ENCODE measurements at places on chromosomes 1 and 21.
A peak's percentile ranks its signal among the peaks of the same experiment; 100 is the strongest.

DNA sequence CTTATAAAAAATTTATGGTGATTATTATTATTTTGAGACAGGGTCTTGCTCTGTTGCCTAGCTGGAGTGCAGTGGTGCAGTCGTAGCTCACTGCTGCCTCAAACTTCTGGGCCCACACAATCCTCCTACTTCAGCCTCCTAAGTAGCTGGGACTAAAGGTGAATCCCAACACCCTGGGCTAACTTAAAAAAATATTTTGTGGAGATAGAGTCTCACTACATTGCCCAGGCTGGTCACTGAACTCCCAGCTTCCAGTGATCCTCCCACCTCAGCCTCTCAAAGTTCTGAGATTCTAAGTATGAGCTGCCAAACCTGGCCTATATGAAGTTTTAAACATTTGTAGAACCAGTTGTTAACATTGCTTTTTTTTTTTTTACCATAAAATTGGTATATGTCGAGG lies 18.2 kb downstream of the NFIA start:
- DNase-seq = no peak

GRCh38 chr1:8249838-8250237 lies 68.1 kb upstream of the SLC45A1 start:
- DNase-seq = no peak

DNA sequence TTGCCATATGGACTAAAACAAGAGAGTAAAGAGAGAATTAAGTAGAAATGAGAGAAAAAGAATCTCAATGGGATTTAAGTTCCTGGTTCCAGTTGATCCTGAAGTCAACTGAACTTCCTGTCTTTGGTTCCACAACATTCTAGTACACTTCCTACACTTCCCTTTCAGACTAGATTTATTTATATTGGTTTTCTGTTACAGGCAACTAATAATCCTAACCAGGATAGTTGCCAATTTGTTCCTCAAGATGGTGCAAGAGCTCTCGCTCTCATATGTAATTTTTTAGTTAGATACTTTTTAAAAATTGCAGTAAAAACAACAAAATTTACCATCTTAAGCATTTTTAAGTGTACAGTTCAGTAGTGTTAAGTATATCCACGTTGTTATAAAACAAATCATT lies 28.8 kb upstream of the TRIM45 start:
- no peak for DNase-seq

GRCh38 chr1:222546091-222546490 lies 1.8 kb downstream of the HHIPL2 start:
- no peak for DNase-seq

GRCh38 chr1:19140465-19140864 lies 69.6 kb downstream of the UBR4 start:
- no peak for DNase-seq

DNA sequence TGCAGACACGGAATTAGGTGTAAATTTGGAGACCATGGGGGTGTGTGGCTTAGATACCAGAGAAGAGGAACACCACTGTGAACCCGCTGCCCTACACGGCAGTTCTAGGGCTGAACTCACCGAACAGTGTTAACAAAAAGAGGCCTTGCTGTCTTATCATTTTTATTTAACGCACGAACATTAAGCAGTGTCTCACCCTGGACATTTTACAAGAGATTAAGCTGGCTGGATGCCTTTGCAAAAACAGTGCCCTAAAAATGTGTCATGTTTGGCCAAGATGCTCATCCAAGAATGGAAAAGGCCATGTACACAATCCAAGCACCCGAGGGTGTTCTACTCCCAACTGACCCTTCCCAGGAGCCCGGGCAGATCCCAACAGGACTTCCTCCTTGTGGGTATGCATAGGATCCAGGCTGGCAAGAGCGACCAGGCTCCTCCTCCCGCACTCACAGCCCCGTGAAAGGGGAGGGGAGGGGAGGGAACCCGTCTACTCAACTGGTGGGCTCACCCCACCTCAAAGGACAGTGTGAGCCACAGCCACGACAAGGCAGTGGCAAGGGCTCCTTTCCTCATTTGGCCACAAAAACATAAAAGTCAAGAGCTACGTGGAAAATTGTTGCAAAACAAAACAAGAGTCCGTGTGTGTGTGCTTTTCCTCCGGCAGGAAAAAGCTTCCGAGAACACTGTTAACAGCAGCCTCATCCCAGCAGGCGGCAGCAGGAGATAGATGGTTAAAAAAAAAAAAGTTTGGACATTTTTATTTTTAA lies 20.3 kb downstream of the C2CD2 start:
- no peak for DNase-seq

DNA sequence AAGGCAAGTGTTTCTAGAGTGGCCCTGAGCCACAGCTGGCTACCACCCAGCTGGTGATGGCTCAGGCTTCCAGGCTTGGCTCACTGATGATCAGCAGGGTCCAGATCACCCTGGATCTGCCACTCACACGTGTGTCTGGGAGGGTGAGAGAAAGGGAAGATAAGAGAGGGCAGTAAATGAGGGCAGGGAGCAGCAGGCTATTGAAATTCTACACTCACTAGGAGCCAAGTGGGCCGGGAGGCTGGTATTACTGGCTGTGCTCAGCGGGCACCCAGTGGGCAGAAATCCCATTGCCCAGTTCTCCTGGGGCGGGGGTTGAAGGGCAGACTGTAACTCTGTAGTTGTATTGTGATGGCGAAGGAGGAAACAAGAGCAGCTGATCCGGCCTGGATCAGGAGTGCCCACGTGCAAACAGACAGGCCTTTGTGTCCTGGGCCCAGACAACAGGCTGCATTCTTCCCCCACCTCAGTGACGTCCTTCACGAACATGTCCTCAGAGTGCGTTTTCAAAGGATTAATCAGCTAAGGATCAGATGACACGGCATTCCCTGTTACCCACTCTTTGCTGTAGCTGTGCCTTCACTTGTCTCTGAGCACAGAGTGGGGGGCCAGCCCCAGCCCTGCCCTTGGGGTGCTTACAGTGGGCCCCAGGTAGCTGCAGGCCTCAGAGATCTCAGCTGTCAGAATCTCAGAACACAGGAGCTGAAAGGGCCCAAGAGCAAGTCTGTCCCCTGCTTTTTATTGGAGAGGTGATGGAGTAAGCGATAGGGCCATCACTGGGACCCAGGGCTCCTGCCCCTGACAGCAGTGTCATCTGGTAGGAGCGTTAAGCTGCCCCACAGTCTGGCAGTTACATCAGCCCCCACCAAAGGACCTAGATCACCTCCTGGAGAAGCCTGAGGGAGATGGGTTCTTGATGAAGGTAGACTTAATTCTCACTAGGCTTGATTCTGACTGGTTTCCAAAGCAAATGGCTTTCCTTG lies 60.5 kb downstream of the ATP1A1 start:
- DNase-seq = peak; percentile 43

DNA sequence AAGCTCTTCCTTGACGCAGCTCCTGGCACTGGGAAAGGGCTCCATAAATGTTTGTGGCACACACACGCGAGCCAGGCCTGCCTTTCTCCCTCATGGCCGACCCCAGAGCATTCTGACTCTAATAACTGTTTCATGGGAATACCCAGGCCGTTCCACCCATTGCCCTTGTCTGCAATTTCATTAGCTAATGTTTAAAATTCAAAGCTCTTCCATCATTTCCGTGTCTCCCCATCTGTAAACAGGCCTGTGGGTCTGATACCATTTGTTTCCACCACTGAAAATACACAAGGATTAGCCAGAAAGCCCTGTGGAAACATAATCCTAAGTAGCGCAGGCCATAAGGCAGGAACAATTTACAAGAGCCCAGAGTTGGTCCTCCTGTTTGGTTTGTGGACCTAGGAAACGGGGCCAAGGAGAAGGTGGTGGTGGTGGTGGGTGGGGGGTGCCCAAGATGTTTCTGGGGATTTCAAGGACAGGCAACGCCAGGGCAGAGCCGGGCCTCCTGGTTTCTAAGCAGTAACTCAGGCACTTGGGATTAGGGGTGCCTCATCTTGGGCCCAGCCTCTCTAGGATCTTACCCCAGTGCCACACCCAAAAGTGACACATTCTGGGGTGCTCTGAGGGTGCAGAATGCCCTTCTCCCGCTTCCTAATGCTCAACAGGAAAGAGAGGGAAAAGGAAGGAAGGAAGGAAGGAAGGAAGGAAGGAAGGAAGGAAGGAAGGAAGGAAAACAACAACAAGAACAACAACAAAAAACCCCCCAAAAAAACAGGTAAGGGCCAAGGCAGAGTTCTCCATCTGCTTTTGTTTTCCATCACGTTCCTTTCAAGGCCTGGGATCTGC lies 79.4 kb downstream of the SSBP3 start:
- DNase-seq = peak; percentile 76

DNA sequence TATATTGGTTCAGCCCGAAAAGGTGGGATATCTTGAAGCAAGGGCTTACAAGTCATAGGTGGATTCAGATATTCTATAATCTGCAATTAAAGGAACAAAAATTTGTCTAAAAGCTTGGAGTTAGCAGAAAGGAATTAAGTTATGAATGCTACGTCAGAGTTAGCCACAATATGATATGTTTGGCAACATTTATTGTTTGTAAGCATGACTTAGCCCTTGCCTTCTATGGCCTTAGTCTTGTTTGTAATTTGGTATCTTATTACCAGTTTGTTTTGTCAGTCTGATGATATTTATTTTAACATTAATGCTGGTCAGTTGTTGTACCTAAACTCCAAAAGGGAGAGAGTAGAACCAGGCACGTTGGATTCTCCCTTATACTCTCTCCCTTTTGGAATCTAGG lies 43.1 kb upstream of the SUCO start:
- DNase-seq = no peak

DNA sequence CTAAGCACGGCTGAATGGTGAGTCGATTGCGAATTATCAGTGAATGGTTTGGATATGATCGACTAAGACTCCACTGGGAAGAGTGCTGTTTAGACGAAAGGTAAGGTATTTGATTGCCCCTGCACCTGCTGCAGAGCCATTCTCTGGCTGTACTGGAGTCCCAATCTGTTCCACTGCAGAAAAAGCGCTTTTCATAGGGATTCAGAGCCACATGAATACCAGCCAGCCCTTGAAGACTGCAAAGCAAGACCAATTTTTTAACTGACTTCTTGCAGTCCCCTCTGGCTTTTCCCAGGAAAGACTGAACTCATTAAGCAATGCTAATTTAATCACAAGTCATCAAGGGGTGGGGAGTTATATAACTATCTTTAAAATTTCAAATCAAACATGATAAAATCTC lies 1.3 kb downstream of the GREM2 start:
- no peak for DNase-seq

GRCh38 chr1:77989744-77990143 lies 10.9 kb upstream of the FUBP1 start:
- no peak for DNase-seq

- no peak for DNase-seq
Observed at GRCh38 chr1:29310616-29311180, 74.4 kb downstream of the PTPRU start.

DNA sequence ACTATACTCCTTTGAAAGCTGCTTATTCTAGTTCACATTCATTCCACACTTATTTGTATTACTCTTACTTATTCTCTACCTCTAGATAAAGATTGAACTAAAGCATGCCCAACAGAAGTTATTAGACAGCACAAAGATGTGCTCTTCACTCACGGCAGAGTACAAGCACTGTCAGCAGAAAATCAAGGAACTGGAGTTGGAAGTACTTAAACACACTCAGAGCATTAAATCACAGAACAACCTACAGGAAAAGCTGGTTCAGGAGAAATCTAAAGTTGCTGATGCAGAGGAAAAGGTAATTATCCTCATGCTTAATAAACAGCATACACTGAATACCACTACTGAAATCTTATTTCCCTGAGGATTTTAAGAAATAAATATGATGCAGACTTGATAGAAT lies 81.3 kb upstream of the PPIH start:
- no peak for DNase-seq

DNA sequence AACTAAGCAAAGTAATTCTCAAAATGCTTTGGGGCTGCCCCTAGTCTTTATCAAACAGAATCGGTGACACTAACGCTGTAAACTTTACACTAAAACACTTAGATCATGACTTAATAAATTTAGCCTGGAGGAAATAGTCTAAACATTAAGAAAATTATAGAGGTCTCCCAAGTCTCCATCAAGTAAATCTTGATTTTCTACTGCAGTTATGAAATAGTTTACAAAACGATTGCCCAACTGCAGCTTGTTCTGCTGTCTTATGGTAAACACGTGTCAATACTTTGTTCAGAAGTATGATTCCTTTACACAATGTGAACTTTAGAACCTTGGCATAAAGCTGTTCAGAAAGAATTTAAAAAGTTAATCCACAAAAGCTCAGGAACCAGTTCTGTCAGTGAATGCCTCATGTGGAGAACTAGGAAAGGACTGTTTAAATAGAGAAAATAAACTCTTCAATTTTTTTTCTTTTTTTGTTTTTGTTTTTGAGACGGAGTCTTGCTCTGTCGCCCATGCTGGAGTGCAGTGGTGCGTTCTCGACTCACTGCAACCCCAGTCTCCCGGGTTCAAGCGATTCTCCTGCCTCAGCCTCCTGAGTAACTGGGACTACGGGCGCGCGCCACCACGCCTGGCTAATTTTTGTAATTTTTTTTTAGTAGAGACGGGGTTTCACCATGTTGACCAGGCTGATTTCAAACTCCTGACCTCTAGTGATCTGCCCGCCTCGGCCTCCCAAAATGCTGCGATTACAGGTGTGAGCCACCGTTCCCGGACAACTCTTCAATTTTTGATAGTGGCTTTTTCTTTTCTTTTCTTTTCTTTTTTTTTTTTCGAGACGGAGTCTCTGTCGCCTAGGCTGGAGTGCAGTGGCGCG lies 1.6 kb downstream of the DDI2 start:
- peak; percentile 57 for DNase-seq

DNA sequence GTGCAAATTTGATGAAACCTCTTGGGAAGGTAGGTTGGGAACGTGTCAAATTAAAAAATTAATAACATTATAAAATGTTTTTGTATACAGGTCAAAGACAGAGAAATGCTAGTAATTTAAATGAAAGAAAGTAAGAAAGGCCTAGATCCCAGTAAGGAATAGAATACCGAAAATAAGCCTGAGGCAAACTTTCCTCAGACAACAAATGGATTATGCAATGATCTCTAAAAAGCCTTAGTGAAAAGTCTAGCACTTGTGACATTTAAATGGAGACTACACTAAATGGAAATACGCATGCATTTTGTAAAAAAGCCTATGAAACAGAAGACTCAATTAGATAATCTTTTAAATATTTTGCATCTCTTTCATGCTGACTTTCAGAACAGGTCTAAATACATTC lies 138.5 kb upstream of the ZNHIT6 start:
- DNase-seq = no peak

- DNase-seq = peak; percentile 44
Observed at GRCh38 chr1:1470626-1471388, 758 bp upstream of the ATAD3B start.

Data from tongue (tissue), 3 donors.